T-helper 2 cell (primary cell): ENCODE measurements at places on chromosomes 6 and 20.

DNA sequence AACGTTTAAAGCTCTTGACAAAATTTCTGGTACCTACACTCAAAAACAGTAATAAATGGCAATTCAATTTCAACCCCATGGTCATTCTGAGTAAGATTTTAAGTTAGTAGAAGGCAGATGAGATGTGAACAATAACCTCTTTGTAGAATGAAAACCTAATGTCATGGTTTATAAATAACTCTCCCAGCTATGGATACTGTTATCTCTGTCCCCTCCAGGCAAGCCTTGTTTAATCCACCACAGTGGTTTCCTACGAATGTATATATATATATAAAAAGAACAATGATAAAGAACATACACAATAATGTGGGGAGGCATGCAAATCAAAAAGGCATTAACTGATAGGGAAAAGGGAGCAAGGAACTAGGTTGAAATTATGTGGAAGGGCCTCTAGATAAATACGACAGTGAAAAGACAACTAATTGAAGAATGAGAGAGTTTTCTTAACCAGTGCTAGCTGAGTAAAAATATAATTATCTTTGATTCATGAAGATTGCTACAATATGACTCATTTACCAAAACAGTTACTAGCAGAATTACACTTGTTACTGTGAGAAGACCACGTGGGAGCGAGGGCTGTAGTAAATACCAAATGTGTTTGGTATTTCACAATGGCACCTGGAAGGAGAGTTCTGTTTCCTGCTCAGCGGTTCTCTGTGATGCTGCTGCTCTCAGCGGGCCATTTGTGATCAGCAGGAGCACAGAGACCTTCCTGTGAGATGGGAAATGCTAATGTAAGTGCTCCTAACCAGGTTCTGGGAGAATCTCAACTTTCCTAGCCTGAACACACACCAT, 173.7 kb downstream of the MBOAT1 start:
- DNase-seq: no peak

GRCh38 chr6:145883263-145883662, 68.7 kb upstream of the FBXO30 start:
- DNase-seq: no peak

DNA sequence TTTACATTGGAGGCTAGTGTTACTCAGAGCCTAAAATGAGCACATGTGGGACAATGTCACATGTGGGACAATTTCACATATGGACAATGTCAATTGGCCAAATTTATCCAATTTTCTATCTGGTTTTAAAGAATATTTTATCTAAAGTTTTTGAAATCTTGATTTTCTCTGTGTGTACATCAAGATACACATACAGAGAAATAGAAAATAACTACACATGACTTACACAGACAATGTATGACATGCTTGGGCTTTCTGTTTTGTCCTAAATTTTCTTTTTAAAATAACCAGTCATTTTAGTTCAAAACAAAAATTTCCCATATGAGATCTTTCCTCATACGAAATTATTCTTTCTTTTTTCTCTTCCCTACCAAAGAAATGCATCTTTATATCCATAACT, 24.6 kb downstream of the GGTLC1 start:
- DNase-seq: no peak

DNA sequence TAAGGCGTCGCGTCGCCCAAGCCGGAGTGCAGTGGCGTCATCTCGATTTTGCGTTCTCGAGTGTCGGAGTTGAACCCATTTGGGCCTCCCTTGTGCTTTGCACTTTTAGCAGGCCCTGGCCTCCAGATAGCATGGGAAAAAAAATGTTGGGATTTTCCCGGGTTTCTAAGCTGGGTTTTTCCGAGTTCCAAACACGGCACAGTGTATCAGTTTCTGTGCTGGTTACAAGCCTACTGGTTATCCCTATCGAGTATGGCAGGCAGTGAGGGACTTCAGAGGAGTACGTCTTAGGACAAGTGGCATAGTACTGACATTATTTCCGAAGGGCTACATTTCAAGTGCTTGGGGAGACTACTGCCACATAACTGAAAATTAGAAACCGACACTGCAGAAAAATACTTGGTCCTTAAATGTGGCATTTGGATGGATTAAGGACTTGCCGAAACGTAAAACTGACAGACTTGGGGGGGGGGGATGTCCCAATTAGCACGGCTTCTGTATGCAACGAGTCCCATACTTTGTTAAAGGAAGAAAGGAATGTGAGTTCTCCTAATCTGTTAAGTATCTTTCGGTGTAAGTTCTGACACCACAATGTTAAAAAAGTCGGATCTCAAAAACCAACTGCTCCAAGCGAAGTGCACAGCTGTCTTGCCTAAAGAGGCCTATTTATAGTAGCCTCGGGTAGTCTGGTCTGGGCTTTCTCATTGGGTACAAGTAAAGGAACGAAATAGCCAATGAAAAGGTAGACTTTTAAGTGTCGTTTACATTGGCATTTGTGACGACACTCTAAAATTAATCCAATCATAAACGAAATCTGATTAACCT, 70.2 kb downstream of the HFE start:
- peak; percentile 60 for DNase-seq

DNA sequence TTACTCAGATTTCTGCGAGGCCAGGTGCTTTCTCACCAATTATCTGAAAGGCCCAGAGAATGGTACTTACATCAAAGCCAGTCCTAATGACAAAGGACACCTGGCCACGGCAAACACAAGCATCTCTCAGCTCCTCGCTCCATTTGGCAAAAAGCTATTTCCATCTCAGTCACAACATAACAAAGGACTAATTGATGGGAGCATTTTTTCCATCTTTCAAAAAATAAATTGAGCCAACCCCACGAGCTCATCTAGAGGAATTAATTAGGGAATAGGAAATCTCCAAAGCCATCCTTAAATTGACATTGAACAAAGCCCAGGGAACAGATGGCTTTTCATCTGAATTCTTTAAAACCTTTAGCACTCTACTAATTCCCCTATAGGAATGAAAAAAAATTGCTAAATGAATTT, 236.7 kb downstream of the HAO1 start:
- no peak for DNase-seq

DNA sequence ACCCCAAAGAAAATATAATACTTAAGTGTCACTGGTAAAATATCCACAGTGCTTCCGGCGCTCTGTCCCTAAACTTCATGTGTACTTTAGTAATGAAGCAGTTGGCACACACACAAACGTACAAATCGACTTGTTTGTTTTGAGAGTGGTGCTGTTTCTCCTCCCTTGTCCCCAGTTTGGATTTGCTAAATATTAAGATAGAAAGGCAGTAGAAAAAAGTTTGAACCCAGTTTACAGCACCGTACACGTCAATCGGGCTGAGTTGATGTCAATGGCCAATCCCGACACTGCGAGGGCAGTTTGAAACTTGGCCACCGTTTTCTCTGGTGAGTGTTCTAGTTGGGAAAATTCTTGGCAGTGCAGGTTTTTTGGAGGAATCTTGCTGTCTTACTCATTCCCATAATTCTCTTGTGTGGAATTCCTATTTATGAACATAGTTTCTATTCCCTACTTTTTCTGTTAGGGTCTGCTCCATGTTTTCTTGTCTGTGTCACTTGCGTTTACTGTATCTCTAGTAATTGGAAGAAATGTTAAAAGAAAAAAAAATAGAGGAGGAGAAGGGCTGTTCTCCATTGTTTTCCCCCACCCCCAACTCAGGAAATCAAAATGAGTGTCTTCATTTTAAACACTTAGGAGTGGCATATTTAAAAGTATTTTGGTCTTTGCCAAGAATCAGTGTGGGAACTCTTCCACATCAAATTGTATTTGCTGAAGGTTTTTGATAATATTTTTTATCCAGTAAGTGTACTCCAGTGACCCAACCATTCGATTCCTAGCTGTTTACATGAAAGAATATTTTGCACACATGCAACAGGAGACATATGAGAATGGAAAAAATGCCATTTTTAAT, 72.3 kb downstream of the OR2B2 start:
- DNase-seq: no peak

GRCh38 chr6:160010067-160010466, 41.2 kb downstream of the IGF2R start:
- DNase-seq: no peak

- DNase-seq: no peak
Observed at GRCh38 chr6:115137910-115138309, 795.1 kb upstream of the HS3ST5 start.

DNA sequence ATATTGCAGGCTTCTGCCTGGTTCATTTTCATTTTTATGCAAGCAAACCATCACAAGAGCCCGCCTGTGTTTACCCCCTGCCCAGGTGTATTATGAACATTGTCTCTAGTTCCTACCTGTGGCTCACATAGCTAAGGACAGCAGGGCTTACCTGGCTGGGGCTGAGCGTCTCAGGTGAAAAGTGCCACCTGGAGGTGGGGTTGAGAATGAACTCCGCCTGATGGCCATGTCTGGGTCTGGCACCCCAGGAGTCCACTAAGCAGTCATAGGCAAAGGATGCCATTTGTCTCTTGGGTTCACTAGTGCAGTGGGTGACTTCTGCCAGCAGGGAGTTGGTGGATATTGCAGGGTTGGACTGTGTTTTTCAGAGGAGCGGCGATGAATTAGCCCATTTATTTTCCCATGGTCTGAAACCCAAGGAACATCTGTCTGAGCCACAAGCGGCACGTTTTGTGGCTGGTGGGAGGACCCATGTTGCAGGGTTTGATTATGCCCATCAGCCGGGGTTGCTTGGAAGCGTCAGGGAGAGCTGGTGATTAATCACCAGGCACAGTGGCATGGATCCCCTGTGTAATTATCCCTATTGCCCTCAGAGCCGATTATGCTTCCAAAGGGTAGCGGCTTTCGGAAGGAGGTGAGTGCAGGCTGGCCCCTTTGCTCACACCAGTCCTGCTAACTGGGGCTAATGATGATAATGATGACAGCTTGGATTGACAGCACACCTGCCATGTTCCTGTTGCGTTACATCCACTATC, 92.1 kb downstream of the CDH26 start:
- DNase-seq: no peak

DNA sequence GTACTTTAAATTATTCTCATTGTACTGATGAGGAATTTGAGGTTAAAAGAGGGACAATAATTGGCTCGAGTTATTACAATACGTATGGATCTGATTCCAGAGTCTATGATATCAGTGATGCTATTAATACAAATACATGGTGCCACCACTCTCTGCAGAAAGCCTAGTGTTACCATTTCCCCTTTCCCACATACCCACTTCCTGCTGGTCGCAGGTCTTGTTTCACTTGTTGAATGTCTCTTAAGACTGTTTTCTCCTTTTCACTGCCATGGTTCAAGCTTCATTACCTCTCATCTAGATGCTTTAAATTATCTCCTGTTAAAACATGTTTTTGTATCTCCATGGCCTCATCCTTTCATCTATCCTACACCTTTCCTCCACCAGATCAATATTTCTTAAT, 62.0 kb downstream of the FHL5 start:
- DNase-seq: no peak

GRCh38 chr6:79180052-79180451, 54.4 kb downstream of the HMGN3 start:
- no peak for DNase-seq

GRCh38 chr6:80196906-80197305, 90.4 kb downstream of the BCKDHB start:
- no peak for DNase-seq

- DNase-seq: no peak
Observed at GRCh38 chr6:107357842-107358241, 101.5 kb downstream of the PDSS2 start.
